NCI-H69 (cell line): ENCODE measurements at places on chromosomes 2 and 18.

DNA sequence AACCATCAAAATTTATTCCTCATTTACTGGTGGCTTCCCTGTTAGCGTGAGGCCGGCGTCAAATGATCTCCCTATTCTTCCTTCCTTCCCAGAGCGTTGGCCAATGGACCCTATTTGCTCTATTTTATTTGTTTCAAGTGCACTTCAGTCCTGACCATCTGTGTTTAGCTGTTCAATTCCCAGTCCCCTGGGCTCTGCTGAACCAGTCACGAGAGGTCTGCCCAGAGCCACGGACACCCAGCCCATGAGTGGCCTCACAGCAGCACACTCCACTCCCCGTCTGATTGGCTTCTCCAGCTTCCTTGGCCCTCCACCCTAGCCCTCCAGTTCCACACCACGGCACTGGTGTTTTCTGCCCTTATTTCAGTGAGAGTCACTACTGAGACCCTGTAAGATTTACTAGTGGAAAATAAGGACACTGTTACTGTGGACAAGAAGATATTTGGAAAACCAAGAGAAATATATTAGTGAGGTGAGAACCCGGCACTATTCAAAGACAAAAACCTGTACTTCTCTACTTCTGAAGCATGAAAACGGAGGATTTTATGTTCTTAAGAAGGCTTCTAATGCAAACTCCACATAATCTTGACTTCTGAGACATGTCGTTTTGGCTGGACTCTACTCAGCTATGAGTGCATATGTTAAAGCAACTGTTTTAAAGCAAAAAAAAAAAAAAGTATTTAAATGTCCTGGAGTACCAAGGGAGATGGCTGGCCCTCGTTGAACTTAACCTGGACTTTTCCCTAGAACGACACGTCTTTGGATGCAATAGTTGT, 86.6 kb downstream of the COL6A3 start:
- no peak for DNase-seq

DNA sequence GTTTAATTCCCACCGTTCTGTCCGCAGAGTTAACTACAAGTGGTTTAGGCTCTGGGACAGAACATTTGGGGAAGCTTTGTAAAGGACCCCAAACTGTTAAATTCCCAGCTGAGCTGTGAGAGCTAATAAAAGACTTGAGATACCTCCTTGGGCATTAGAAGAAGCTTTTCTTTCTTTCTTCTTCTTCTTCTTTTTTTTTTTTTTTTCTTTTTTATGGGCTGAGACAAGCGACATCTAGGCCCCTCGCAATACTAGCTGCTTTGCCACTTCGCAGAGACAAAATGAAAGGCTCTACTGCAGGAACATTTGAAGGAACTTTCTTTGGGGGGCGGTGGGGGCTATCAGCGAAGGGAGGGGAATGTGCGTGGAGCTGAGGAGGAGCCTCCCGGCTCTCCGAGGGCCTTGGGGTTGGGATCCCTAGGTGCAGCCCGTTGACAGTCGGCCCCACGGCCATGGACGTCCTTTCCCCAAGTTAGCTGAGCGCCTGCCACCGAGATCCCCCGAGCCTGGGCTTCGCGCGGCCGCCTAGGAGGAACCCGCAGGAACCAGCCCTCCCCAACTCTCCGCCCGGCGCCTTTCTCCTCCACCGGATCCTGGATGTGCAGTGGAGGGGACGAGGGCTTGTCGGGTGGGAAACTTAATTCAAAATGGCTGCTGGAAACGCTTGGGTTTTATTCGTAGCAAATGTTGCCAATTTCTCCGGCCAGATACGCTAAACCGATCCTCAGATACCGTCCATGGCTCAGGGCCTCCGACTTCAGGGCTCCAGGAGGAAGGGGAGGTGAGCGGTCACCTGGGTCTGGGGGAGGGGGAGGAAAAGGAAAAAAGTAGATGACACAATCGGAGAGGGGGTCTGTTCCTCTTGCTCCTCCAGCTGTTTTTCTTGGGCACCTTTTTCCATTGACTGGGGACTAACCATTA, 4.2 kb downstream of the MEIS1 start:
- peak; percentile 60 for DNase-seq

- no peak for DNase-seq
These were observed 163.7 kb upstream of the APCDD1 start for GRCh38 chr18:10290638-10291235.

DNA sequence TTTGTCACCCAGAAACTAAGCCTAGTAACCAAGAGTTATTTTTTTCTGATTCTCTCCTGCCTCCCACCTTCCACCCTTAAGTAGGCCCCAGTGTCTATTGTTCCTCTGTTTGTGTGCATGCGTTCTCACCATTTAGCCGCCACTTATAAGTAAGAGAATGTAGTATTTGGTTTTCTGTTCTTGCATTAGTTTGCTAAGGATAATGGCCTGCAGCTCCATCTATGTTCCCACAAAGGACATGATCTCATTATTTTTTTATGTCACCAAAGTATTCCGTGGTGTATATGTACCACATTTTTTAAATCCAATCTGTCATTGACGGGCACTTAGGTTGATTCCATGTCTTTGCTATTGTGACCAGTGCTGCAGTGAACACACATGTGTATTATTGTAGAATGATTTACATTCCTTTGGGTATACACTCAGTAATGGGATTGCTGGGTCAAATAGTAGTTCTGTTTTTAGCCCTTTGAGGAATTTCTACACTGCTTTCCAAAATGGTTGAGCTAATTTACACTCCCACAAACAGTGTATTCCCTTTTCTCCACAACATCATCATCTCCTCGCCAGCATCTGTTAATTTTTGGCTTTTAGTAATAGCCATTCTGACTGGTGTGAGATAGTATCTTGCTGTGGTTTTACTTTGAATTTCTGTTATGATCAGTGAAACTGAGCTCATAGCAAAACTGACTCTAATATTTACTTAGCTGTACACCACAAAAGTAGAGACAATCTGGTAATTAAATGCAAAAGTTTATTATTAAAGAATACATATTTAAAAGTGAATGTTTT, 660.1 kb upstream of the SLC8A1 start:
- no peak for DNase-seq

GRCh38 chr2:186459009-186459408, 27.1 kb upstream of the ZC3H15 start:
- peak; percentile 73 for DNase-seq

GRCh38 chr2:146989741-146990140, 855.1 kb upstream of the ACVR2A start:
- no peak for DNase-seq

DNA sequence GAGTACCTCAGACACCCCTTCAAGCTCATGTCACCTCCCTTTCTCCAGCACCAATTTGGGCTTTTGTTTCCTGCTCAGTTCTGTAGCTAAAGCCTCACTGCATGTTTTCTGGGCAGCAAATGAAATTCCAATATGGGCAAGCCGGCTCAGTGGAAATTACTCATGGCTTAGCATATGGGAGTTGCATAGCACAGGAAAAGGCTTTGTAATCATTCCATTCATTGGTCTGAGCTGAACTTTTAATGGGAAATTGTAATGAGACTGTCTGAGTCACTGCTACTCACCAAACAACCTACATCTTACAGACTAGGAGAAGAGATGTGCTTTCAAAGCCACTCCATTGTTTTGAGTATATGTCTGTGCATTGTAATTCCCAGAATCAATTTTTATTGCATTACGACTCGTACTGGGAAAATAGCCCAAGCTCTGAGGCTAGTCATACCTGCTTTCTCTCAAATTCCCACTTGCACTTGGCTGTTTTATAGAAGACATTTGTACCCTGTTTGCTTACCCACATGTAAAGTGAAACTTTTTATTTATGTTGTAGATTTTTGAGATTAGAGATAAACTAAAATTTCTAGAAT, 139.5 kb upstream of the LRATD1 start:
- DNase-seq = no peak

DNA sequence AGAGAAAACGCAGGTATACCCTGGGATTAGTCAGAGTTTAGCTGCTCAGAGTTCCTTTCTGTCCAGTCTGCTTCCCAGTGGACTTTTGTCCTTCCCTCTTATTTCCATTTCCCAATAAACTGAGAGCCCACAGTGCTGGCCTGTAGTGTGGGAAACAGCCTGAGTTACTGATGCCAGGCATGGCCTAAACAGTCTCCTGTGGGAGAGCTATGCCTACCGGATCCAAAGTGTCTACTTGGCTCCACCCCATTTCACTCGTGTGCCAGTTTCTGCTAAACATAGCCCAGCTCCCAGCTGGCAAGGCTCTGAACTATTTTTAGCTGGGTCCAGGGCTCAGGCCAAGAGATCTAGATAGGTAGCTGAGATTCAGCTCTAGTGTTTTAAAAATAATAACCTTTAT, 15.6 kb upstream of the PPP1CB start:
- DNase-seq = peak; percentile 57

- no peak for DNase-seq
These were observed 83.8 kb downstream of the NCK2 start for GRCh38 chr2:105828558-105828957.
